ENCODE measurements at places on chromosomes 12 and 14.

DNA sequence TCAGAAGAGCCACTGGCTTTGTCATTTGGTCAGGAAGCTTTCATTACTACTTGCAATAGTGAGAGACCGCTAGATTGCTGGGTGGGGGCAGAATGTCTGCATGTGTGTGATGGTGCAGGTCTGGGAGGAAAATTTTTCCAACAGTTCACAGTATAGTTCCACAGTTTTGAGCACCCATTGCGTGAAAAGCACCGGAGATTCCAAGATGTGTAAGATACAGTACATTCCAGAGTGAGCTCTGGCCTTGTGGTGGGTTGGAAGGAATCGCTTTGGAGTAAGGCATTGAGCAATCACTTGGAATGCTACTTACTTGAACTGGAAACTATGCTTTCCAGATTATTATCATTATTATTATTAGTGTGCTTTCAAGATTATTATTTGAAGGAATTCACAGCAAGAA lies 47.6 kb upstream of the FRMD6 start:
- DNase-seq, result peak; percentile 97

DNA sequence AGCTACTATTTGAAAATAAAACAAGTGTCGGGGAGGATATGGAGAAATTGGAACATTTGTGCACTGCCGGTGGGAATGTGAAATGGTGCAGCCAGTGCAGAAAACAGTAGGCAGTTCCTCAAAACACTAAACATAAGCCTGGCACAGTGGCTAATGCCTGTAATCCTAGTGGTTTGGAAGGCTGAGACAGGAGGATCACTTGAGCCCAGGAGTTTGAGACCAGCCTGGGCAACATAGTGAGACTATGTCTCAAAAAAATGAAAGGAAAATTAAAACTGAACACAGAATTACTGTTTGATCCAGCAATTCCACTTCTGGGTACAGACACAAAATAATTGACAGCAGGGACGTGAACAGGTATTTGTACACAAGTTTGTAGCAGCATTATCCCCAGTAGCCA lies 12.6 kb downstream of the SIVA1 start:
- DNase-seq, result no peak

DNA sequence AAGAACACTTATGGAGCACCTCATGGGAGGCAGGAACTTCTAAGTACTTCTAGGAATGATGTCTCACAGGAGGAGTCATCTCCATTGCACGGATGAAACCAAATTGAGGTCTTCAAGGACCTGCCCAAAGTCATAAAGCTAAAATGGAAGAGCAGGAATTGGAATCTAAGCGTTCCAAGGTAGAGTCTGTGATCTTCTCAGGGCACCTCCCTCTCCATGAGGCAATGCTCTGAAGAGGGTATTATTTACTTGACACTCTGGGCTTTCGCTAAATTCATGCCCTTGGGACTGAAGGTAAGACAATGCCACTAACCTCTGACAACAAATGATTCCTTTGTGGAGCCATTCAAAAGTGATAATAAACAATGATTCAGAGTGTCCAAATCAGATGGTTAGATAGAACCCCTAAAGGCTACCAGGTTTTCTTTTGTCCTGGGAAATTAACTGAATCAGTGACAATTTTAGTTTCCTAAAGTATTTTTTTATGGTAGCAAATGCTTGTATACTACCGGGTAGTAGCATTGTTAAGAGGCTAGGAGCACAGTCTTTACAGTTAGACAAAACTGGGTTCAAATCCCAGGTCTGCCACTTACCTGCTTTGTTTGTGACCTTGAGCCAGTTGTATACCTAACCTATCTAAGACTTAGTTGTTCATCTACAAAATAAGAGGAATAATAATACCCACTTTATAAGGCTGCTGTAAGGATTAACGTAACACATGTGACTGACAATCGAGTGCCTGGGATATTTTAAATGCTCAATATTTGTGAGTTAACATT lies 12.3 kb downstream of the HMGA2 start:
- DNase-seq, result no peak

DNA sequence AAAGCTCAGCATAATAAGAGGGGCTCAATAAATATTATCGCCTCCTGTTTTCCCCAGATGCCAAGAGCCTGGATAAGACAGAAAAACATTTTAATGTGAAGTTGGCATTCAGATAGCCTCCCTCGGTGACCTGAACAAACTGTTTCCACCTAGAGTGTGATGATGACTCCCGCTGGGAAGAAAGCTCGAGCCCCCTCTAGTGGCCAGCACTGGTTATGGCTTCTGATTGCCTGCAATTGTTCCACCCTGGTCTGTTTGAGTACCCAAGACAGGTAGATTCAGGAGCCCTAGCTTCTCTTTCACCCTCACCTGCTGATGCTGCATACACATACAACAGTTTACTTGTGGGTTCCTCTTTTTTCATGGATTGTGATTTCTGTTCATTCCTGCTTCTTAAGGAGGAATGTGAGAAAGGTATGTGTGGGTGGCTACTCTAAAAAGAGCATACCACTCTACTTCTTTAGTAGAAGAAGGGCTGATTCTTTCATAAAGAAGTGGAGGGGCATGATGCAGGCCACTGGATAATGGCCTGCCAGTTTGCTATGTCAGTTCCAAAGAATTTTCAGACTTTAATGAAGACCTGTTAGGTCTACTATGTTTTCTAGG lies 6.4 kb downstream of the ERG28 start:
- DNase-seq, result peak; percentile 53

- DNase-seq, result no peak
Observed at GRCh38 chr12:123992118-123992825, 19.3 kb downstream of the ZNF664 start.

- no peak for DNase-seq
Observed at GRCh38 chr12:102016472-102016871, 45.3 kb downstream of the WASHC3 start.

- DNase-seq, result no peak
Observed at GRCh38 chr12:49901026-49901425, 2.7 kb downstream of the FAIM2 start.

DNA sequence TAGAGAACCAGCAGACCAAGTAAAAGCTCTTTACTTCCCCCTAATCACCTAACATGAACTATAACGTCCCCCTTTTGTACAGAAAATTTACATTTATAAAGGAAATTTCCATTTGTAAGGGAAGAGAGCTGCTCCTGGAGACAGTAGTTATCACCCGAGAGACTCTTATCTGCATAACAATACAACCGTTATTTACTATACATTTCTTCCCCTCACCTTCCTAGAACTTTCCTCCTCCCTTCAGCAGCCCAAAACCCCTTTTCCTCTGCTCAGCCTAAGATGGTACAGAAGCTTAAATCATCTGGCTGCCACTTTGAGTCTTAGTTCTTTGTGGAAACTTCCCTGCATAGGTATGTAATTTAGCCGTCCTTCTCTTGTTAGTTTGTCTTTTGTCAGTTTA lies 40.4 kb upstream of the ETV6 start:
- DNase-seq, result no peak

DNA sequence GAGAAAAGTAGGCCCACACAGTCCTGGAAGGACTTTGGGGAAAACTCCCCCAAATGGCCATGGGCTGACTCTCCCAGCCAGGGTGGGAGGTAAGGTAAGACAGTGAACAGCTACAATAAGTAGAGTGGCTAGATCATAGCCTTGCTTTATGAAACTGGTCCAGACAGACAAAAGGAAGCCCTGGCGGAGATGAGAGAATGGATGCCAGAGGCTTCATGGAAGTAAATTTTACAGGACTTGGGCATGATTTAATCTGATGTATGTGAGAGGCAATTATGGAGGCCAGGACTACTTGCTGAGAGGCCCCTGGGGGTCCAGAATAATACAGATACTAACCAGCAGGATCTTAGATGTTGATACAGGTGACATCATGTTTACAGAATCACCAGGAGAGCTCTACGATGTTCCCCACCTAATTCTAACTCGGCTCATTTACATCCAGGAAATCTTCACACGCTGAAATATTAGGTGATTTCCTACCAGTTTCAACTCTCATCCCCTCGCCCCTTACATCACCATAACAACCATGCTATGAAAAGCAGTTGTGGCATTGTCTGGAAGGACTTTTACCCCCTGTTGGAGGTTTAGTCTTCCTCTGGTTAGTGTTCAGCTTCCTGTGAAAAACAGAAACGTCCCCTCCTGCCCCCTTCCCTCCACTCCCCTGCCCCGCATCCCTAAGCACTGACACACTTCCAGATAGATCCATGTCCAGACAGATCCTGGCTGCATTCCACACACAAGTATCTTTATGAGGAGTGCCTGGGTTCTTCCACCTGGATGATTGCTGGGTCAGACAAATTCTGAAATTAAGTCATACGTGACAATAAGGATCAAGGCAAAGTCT lies 39.5 kb upstream of the NT5DC3 start:
- peak; percentile 19 for DNase-seq

DNA sequence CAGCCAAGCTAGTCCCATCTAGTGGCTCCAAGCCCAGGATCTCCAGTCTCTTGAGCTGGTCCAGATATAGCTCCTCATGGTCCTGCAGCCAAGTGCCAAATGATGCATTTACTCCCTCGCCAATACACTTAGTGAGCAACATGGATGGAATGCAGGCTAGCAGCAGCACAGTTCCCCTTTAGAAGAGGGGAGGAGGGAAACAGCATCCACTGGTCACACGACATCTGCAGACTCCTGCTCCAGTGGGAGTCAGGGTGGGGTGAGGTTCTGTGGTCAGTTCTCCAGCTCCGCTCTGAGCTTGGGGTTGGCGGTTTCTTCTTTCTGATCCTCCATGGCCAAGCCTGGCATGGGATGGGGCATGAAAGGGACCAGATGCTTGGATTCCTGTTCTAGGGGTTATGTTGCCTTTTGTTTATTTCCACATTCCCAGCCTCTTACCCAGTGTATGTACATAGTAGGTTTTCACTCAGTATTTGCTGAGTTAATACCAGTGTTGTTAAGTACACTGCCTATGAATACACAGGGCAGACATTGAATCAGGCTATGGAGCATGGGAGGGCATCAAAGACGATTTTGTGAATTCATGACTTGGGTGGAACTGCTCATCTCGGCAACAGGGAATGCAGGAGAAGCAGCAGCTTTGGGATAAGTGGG lies 57.3 kb downstream of the GALNT16 start:
- peak; percentile 98 for DNase-seq

DNA sequence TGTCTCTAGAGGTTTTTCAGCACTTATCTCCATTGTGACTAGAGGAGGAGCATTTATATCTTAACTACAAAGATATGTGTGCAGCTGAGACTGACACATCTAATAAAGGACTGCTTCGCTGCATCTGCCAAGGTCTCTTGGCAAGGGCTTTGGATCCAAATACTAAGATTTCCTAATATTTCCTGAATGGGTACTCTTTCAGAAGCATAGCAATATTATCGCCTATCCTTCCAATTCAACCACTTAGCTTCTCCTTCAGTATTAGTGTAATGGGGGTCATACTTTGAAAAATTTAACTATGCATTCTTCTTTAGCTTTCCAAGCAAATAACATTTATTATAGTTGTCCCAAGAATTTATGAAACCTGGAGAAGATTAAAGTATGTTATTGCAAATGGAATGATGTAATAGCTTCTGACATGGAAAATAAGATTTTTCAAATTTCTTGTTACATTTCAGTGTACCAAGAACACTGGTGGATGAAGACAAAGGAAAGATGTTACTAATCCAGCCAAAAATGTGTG lies 243.0 kb upstream of the PDE3A start:
- DNase-seq, result peak; percentile 57

- DNase-seq, result no peak
Observed at GRCh38 chr12:22624548-22624869, 462 bp upstream of the ETNK1 start.

- DNase-seq, result peak; percentile 75
Observed at GRCh38 chr12:92628476-92628875, 74.3 kb upstream of the PLEKHG7 start.
